ENCODE measurements at places on chromosomes 1 and 21. TPM values are rescaled to one million over a fixed set of nuclear protein-coding genes. Genes with fewer than 3 reads are reported as not detected.

Gene LCE1E
- total RNA-seq = not detected

GRCh38 chr21:32979598-32980268, 46.0 kb upstream of the OLIG2 start:
- H3K36me3 ChIP-seq = no peaks in the 10 kb centered on the region
- H3K27ac ChIP-seq = no peak overlapping the region
- no peak overlapping the region for H3K4me3 ChIP-seq
- H3K27me3 ChIP-seq = peaks cover 24% of the 10 kb centered on the region
- H3K4me1 ChIP-seq = peaks cover 3% of the 10 kb centered on the region
- no peak for DNase-seq

DNA sequence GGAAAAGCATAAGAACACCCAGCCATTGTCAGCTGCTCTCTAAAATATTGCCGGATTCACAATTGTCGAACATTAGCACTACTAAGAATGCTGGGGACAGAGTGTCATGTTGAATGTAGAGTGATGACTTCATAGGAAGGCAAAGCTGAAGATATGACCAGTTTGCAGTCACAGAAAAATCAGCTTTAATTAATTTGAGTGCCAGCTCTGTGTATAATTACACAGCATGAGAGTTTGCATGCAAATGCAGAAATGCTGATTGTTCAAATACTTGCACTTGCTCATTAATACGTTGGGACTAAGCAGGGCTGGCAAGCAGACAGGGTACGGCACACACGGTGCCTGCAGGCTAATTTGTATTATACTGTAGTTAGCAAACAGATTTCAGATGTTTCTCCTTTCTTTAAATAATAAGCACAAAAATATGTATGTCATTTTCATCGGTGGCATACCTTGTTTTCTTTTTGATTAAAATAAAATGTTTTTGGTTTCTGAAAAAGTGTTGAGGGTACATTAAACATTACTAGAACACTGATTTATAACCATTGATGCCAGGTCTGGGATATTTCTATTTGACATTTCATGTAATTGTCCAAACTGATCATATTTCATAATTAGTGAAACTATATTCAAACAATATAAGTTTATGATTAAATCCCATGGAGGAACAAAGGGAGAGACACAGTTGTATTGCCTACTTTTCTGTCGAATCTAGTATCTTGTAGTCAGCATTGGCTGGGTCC, 99.8 kb upstream of the ADGRL2 start:
- no peak overlapping the region for H3K4me3 ChIP-seq
- DNase-seq = no peak
- H3K36me3 ChIP-seq = peaks cover 16% of the 10 kb centered on the region
- no peak overlapping the region for H3K27ac ChIP-seq
- H3K27me3 ChIP-seq = no peaks in the 10 kb centered on the region
- H3K4me1 ChIP-seq = no peaks in the 10 kb centered on the region

GRCh38 chr1:99820546-99820945, 29.6 kb upstream of the AGL start:
- H3K36me3 ChIP-seq = no peaks in the 10 kb centered on the region
- peak; percentile 66 for DNase-seq
- H3K4me3 ChIP-seq = peak overlapping the region; percentile 60
- H3K4me1 ChIP-seq = peaks cover 7% of the 10 kb centered on the region
- H3K27ac ChIP-seq = peak overlapping the region; percentile 4
- H3K27me3 ChIP-seq = peaks cover 3% of the 10 kb centered on the region

DNA sequence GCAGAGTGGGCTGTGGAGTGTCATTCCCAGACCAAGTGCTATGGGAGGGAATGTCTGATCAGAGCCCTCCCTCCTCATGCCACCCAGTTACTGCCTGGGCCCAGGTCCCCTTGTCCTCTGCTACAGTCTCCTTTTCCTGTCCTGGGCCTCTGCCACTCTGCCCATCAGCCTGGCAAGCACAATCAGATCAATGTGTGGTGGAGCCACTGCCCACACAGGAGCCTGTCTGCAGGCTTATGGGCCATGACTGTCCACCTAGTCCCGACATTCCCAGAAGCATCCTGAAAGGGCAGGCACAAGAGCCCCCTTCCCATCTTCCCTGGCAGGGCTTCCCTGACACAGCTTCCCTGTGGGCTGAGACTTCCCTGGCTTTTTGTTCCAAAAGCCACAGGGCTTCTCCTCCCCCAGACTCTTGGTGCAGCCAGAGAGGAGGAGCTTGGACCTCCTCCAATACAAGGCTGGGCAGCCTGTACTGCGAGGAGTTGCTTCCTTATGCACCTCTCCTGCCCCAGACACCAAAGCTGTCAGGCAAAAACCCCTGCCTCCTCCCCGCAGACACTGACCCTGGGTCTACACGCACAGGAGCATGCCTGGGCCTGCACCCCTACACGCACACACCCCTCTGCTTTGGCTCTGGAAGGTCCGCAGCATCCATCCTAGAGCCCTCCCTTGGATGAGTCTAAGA, 29.2 kb upstream of the CNTN2 start:
- no peak for DNase-seq
- no peak overlapping the region for H3K27ac ChIP-seq
- no peaks in the 10 kb centered on the region for H3K36me3 ChIP-seq
- H3K27me3 ChIP-seq = no peaks in the 10 kb centered on the region
- no peak overlapping the region for H3K4me3 ChIP-seq

DNA sequence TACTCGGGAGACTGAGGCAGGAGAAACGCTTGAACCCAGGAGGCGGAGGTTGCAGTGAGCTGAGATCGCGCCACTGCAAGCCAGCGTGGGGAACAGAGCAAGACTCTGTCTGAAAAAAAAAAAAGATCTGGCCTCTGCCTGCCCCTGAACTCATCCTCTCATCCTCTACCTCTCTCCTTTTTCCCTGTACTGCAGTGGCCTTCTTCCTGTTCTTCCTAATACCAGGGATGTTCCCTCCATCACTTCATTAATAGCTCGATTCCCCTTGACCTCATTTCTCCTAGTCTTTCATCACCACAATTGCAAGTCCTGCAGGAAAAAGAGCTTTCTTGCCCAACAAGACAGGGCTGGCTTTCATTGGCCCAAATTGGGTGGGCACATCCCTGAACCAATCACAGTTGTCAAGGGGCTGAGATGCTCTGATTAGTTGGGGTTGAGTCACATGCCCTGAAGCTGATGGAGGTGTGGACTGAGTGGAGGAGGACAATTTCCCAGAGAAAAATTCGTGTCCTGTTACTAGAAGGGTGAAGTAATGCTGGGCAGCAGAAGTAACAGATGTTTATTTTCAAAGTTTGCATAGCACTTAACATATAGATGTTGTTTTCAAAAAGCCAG, 86.8 kb upstream of the PUM1 start:
- no peak overlapping the region for H3K27ac ChIP-seq
- H3K36me3 ChIP-seq = no peaks in the 10 kb centered on the region
- H3K27me3 ChIP-seq = no peaks in the 10 kb centered on the region
- peaks cover 4% of the 10 kb centered on the region for H3K4me1 ChIP-seq
- no peak overlapping the region for H3K4me3 ChIP-seq
- no peak for DNase-seq

DNA sequence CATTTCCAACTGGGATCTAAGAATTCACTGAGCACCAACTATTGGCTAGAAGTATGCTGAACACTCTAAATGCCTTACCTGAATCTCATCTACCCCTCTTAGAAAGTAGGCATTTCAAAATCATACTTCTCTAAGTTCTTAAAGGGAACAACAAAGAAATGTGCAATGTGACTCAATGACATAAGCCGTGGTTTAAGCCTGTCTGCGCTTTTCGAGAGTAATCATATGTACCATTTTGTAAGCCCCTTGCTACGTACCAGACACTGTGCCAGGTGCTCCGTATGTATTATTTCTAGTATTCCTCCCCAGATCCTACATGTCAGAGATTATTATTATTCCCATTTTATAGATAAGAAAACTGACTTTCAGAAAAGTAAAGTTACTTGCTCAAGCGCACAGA, 454.2 kb downstream of the SETD4 start:
- DNase-seq = no peak
- H3K4me3 ChIP-seq = no peak overlapping the region
- H3K36me3 ChIP-seq = no peaks in the 10 kb centered on the region
- H3K27me3 ChIP-seq = peaks cover 36% of the 10 kb centered on the region
- H3K4me1 ChIP-seq = no peaks in the 10 kb centered on the region

DNA sequence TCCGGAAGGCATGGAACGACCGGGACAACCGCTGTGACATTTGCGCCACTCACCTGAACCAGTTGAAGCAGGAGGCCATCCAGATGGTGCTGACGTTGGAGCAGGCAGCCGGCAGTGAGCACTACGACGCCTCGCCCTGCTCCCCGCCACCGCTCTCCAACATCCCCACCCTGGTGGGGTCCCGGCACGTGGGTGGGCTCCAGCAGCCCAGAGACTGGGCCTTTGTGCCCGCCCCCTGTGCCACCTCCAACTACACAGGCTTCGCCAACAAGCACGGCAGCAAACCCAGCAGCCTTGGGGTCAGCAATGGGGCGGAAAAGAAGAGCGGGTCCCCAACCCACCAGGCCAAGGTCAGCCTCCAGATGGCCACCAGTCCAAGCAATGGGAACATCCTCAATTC, 212.1 kb downstream of the KIF26B start:
- no peaks in the 10 kb centered on the region for H3K36me3 ChIP-seq
- H3K27ac ChIP-seq = no peak overlapping the region
- H3K4me1 ChIP-seq = peaks cover 7% of the 10 kb centered on the region
- no peaks in the 10 kb centered on the region for H3K27me3 ChIP-seq
